SK-MEL-5 (cell line): ENCODE measurements at places on chromosomes 1 and 21. TPM values are rescaled to one million over a fixed set of nuclear protein-coding genes. Genes with fewer than 3 reads are reported as not detected.

Gene C1orf141
- total RNA-seq = not detected in 2 replicates

Gene LRRC40
- 12.5 and 14.2 TPM in 2 replicates for total RNA-seq

Gene CSMD2
- 0.03 TPM in 1 of 2 replicates, not detected in the other for total RNA-seq

Gene PRKAA2
- total RNA-seq = 2.9 and 3.2 TPM in 2 replicates

Gene CRNN
- total RNA-seq = not detected in 2 replicates

Gene CYP4B1
- not detected in 2 replicates for total RNA-seq

Gene UTS2
- not detected in 2 replicates for total RNA-seq

Gene FLG2
- total RNA-seq = not detected in 2 replicates

Gene L1TD1
- total RNA-seq = not detected in 2 replicates

Gene SLAMF9
- total RNA-seq = 13.6 and 17.9 TPM in 2 replicates

Gene KIAA0319L
- total RNA-seq = 43.8 and 53.4 TPM in 2 replicates

Gene AMY1B
- total RNA-seq = not detected in 2 replicates

Gene VSIG8
- total RNA-seq = not detected in 2 replicates

Gene ANKRD35
- total RNA-seq = not detected in 2 replicates

Gene FCRL5
- total RNA-seq = not detected in 2 replicates

Gene ASPM
- 20.7 and 20.9 TPM in 2 replicates for total RNA-seq

Gene CCDC190
- total RNA-seq = not detected in 2 replicates

Gene TCEANC2
- total RNA-seq = 2.7 and 3.9 TPM in 2 replicates
